ENCODE measurements at places on chromosomes 6 and 20.

DNA sequence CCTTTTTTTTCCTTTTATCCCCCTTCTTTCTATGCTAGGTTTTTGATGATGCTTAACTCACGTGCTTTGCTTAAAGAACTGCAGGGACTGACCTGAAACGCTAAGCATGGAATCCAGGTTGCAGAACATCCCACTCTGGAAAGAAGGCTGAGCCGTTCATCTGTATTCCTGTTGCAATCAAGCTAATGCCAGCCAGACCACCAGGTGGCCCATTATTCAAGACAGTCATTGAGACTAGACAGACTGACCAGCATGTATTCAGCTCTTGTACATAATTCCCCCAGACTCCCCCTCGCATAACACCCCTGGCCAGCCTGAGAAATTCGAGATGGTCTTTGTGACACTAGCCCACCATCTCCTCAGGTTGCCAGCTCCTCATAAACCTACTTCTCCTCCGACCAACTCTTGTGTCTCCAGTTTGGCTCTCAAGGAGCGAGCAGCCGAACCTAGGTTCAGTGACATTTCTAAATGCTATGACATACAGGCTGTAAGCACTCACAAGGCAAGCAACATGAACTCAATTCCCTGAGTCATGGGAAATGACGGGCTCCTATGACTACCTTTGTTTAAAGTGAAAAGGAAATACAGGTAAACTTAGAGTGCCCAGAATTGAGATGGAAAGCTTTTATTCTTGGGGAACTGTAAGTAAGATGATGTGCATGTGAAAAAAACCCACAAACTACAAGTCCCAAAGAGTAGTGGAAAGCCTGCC lies 309.3 kb upstream of the CDYL start:
- no peak for DNase-seq

- no peak for DNase-seq
Observed at GRCh38 chr20:60138256-60139220, 180.3 kb downstream of the CDH26 start.

DNA sequence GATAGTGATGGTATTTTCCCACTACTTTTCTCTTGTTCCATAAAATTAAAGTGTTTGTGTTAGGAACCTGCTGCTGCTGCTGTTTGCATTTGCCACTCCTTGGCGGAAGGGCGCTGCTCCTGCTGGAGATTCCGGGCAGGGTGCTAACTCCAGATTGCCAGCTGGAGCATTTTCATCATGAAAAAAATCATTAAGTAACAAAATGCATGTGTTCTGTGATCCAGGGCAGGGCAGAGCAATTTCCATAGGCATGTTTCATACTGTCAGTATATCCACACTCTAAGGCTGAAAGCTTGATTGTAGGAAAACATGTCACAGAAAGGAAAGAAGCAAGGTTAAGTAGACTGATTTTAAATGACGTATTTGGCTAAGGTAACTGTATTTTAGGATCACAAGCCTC lies 24.0 kb downstream of the PBOV1 start:
- DNase-seq: no peak

DNA sequence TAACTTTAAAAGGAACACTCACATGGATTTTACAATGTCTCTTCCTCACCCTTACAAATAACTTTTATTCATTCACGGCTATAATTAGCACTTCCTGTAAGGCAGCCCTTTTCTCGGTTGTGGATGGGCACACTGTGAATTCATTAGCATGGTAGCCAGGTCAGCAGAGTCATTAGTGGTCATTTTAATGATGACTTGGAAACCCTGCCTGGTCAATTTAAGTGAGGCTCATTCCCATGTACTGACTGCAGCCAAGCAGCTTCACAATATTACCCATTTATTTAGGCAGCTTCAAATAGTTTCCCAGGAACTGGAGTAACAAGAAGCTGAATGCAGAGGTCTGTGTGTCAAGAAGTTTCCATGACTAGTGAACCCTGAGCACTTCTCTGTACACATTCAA lies 248.8 kb downstream of the KHDC1L start:
- no peak for DNase-seq

GRCh38 chr6:88563277-88563625 lies 397.1 kb upstream of the CNR1 start:
- no peak for DNase-seq

- no peak for DNase-seq
Observed at GRCh38 chr6:168645326-168645725, 204.3 kb downstream of the SMOC2 start.
